EH (cell line): ENCODE measurements at places on chromosomes 5 and 9.
A peak's percentile ranks its signal among the peaks of the same experiment; 100 is the strongest.

GRCh38 chr9:8809741-8810140 is 1010.2 kb upstream of the DMAC1 start:
- DNase-seq = no peak

DNA sequence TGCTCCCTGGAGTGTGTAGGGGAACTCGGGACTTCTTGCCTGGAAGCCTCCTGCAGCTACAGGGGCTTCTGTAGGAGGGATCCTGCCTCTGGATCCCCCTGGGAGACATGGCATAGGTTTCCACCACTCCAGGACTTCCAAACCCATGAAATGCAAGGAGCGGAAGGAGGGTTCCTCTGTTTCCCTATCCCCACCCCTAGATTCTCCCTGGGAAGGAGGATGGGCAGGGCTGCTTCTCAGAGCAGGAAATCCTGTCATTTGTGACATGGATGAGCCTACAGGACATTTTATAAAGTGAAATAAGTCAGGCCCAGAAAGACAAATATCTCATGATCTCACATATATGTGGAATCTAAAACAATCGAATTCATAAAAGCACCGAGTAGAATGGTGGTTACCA is 23.5 kb upstream of the SLC25A48 start:
- no peak for DNase-seq

- peak; percentile 29 for DNase-seq
These were observed 41.9 kb downstream of the NACC2 start for GRCh38 chr9:136052991-136053756.

DNA sequence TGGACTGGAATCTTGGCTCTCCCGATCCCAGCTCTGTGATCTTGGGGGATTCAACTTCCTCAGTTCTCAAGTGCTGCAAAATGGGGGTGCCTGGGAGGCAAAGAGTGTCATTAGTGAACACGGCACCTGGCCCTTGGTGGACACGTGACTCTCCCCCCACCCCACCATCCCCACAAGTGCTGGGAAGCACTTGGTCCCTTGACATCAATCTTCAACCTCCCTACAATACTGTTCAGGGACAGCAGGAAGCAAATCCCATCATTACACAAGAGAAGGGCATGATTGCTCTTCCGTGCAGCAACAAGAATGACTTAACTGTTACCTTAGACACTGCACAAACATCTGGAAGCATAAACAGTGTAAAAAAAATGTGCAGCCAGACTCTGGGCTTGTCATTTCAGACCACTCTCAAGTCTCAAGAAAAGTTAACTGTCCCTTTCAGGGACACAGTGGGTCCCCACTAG is 61.4 kb downstream of the PSMB7 start:
- peak; percentile 32 for DNase-seq

DNA sequence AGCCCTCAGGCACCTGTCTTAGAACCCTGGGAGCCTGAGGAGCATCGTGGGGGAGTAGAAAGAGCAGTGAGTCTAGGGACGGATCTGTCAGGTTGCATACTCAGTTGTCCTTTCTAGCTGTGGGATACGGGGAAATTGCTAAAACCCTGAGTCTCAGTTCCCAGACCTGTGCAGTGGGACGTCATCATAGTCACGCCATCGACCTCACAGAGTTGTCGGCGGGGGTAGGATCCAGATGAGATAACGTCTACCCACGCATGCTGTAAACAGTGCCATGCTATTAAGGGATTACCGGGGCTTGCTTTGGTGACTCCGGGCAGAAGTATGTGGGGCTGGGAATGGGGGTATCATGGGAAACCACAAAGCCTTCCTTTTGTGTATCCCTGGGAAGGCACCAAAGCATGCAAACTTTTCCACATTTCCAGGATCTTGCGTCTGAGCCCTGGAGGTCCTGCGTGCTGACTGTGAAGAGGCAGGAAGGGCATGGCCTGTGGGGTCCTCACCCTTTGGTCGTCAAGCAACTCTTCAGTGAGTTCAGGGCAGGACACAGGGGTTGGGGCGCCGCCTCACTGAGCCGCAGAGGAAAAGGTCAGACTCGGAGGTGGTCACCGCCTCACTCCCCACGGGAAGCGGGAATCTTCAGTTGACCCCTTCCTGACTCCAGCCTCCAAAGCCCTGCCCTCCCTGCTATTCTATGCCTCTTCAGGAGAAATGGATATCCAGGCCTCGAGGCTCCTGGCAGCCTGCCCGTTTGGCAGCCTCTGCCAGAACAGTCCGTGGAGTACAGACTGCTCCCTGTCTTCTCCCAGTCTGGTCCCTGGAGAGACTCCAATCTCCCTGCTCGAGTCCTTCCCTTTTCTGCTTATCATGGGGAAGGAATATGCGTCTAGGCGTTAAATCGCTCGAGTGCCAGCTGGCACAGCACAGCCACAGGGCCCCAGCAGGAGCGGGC is 186.8 kb upstream of the KLF9 start:
- peak; percentile 100 for DNase-seq
